Stimulated activated naive CD4-positive, alpha-beta T cell (primary cell): ENCODE measurements at places on chromosomes 12 and 14.

DNA sequence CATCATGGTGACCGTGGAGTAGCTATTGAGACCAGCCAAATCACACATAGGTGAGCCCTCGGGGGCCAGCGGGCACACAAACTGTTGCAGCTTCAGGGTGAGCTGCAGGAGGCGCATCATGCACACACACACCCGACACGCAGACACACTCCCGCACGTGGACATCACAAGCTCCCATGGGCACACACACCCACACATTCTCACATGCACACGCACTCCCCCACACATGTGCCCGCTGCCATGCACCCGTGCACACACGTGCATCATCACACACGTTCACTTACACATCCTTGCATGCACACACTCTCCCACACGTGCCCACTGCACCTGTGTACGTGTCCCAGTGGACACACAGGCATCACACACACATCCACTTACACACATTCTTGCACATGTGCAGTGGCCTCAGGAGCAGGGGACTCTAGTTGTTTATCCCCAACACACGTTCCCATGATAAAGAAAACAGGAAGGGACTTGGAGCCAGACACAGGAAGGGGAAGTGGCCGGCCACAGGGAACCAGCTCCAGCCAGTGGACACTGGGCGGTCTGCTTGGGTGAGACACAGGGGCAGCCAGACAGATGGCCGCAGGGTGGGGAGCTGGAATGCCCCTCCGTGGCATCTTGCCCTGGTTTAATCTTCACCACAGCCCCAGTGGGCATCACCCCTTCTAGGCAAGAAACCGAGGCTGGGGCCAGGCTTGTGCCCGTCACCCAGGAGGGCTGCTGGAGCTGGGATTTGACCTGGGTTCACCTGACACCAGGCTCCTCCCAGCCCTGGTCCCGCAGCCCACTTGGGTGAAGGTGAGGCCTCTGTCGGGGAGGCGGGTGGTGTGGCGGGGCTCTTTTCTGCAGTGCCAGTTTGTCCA lies 49.7 kb downstream of the CYP46A1 start:
- no peak for DNase-seq

DNA sequence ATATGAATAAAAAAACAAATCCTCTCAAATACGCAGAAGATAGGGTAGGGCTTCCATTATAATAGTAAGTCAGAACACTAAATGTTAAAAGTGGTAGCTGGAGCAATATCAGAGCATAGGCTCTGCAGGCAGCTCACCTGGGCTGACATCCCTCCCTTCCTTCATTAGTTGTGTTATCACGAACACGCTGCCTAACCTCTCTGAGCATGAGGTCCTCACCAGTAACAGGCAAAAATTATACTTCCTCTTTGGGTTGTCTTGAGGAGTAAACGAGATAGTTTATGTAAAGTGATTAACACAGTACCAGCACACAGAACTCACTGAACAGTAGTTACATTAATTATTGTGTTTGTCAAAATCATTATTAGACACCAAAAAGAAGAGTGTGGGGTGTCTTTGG lies 154.3 kb downstream of the STXBP6 start:
- no peak for DNase-seq

- DNase-seq: no peak
Observed at GRCh38 chr14:99035268-99035667, 236.7 kb downstream of the BCL11B start.

GRCh38 chr12:53719649-53720048 lies 7.6 kb downstream of the CALCOCO1 start:
- DNase-seq: no peak

GRCh38 chr14:65329481-65329880 lies 83.0 kb upstream of the FUT8 start:
- no peak for DNase-seq

DNA sequence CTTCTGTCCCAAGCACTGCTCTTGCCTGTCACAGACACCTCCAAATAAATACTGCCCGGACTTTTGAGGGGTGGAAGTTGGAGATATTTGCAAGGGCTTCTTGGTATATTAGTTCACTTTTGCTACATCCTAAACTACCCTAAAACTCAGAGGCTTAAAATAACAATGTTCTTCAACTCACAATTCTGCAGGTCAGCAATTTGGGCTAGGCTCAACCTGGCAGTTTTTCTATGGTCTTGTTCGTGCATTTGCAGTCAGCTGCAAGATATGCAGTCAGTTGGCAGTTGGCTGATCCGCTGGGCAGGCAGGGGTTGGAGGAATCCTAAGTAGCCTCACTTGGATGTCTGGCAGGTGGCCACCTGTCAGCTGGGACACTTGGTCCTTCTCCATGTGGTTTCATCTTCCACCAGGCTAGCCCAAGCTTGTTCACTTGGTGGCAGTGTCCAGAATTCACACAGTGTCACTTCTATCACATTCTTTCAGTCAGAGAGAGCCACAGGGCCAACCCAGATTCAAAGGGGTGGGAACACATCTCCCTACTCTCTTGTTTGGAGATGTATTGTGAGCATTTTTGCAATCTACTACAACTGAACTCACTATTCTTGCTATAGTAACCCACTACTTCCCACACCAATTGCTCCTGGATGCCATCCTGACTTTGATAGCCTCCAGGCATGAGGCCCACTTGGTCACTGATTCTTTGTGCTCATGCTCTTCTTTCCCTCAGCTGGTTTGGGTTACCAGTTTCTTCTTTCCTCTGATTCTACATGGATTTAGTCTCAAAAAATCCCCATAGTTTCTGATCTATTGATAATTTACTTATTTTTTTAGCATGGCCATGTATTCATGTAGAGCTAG lies 27.8 kb upstream of the CAPRIN2 start:
- no peak for DNase-seq

DNA sequence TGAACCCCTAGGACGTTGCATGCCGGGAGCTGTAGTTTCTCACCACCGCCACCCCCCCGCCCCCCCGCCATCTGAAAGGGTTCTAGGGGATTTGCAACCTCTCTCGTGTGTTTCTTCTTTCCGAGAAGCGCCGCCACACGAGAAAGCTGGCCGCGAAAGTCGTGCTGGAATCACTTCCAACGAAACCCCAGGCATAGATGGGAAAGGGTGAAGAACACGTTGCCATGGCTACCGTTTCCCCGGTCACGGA lies 501 bp upstream of the HSP90B1 start:
- no peak for DNase-seq

DNA sequence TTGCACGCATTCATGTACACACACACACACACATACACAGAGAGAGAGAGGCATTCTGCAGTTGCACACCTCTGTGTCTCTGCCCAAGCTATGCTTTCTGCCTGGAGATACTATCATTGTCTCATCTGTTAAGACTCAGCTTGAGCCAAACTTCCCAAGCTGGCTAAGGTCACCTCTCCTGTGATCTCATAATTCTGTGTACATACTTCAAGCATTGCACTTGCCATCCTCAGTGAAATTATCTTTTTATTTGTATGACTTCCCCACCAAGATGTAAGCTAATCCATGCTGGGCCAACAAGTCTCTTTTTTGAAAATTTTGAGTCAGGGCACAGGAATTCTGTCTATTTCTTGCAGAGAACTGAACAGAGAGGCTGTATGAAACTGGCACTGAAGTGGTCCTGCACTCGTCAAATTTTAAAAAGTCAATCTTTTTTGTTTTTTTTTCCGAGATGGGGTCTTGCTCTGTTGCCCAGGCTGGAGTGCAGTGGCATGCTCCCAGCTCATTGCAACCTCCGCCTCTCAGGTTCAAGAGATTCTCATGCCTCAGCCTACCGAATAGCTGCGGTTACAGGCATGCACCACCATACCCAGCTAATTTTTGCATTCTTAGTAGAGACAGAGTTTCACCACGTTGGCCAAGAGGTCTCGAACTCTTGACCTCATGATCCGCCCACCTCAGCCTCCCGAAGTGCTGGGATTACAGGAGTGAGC lies 44.3 kb downstream of the TMTC1 start:
- DNase-seq: no peak

DNA sequence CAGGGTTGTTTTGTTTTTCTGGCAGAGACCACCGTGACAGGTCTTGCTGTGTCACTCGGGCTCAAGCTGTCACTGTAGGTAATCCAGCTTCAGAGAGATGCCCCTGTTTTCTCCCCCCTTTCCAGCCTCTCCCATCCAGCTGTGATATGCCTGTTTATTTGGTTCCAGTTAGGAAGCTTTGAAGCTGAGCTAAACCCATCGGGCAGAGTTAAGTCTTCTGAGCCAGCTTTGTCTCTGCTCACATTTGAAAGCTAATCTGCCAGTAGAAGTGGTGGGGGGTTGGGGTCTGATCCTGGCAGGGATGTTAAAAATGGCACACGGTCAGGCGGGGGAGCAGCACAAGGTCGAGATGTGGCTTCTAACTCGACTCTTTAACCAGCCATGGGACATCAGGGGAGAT lies 130.0 kb downstream of the TSPAN9 start:
- no peak for DNase-seq

- DNase-seq: no peak
Observed at GRCh38 chr12:7023114-7023513, 4.8 kb upstream of the LPCAT3 start.
